Stomach (tissue), 19 donors: ENCODE measurements at places on chromosomes 2 and 18. TPM values are rescaled to one million over a fixed set of nuclear protein-coding genes. Genes with fewer than 3 reads are reported as not detected.

Gene FAM168B
- polyA plus RNA-seq: 18.0 TPM

Gene VWA3B
- 0.46 TPM for polyA plus RNA-seq

Gene DBI
- 605 TPM for polyA plus RNA-seq

Gene LRRTM1
- polyA plus RNA-seq: not detected

Gene ITGB6
- 10.3 TPM for polyA plus RNA-seq

Gene CNTNAP5
- not detected for polyA plus RNA-seq

Gene CXCR1
- polyA plus RNA-seq: 0.61 TPM

Gene ERFE
- 0.75 TPM for polyA plus RNA-seq

Gene FBXO11
- polyA plus RNA-seq: 12.7 TPM

Gene DNER
- 3.2 TPM for polyA plus RNA-seq

Gene PLEK
- 18.1 TPM for polyA plus RNA-seq

Gene L3MBTL4
- polyA plus RNA-seq: 1.9 TPM

Gene AQP12B
- polyA plus RNA-seq: not detected

Gene LYG2
- polyA plus RNA-seq: not detected

Gene TMEM17
- not detected for polyA plus RNA-seq

Gene RNASEH1
- polyA plus RNA-seq: 13.9 TPM

Gene RBBP8
- 29.8 TPM for polyA plus RNA-seq

Gene ATP6V1C2
- polyA plus RNA-seq: 6.9 TPM

Gene BCL11A
- polyA plus RNA-seq: 15.2 TPM

Gene CD207
- not detected for polyA plus RNA-seq

Gene LIPT1
- 11.5 TPM for polyA plus RNA-seq

Gene CFAP221
- 0.80 TPM for polyA plus RNA-seq

Gene UGT1A4
- not detected for polyA plus RNA-seq

Gene REG3A
- polyA plus RNA-seq: 4.4 TPM

Gene SPP2
- not detected for polyA plus RNA-seq

Gene PLEKHH2
- polyA plus RNA-seq: 5.2 TPM

Gene ANTXR1
- polyA plus RNA-seq: 10.0 TPM

Gene DSG1
- polyA plus RNA-seq: not detected

Gene TWIST2
- polyA plus RNA-seq: 13.0 TPM

Gene WIPF1
- polyA plus RNA-seq: 21.7 TPM

Gene CNDP1
- polyA plus RNA-seq: not detected

Gene CDKL4
- polyA plus RNA-seq: not detected

Gene NMS
- not detected for polyA plus RNA-seq

Gene CNGA3
- not detected for polyA plus RNA-seq

Gene TGFBRAP1
- 8.3 TPM for polyA plus RNA-seq

Gene ZAP70
- 2.8 TPM for polyA plus RNA-seq

Gene TM4SF20
- not detected for polyA plus RNA-seq

Gene SETBP1
- polyA plus RNA-seq: 1.4 TPM

Gene IL1R1
- 26.5 TPM for polyA plus RNA-seq

Gene LGALSL
- 5.5 TPM for polyA plus RNA-seq

Gene PTPRN
- polyA plus RNA-seq: 1.5 TPM

Gene IAH1
- polyA plus RNA-seq: 69.5 TPM

Gene AGXT
- polyA plus RNA-seq: not detected

Gene MBP
- 7.9 TPM for polyA plus RNA-seq

Gene CYP1B1
- 13.7 TPM for polyA plus RNA-seq

Gene ALPG
- not detected for polyA plus RNA-seq

Gene SERPINB3
- 0.61 TPM for polyA plus RNA-seq

Gene NEMP2
- polyA plus RNA-seq: 0.60 TPM

Gene ABCG5
- not detected for polyA plus RNA-seq
